ENCODE measurements at places on chromosomes 4 and X.
A peak's percentile ranks its signal among the peaks of the same experiment; 100 is the strongest.

DNA sequence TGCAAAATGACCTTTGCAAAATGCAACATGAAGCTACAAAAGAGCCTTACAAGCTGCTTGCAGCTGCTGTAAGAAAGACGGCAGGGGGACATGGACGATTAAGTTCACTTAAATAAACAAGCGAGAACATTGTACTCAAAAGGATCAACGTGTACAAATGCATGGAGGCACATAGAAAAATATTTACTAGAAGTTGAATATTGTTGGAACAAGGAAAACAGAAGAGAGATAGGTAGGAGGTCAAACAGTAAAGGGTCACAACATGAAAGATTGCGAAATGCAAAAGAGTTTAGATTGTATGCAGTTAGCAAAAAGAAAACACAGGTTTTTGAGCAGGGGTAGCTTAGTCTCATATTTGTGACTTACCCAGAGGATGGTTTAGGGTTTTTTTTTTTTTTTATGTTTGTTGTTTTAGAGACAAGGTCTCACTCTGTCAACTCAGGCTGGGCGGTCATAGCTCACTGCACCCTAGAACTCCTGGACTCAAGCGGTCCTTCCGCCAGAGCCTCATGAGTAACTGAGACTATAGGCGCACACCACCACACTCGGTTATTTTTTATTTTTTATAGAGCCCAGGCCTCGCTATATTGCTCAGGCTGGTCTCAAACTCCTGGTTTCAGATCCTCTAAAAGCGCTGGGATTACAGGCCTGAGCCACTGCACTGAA, 1.4 kb upstream of the PHF8 start:
- DNase-seq, result peak; percentile 38

GRCh38 chrX:110276778-110277177, 41.1 kb downstream of the AMMECR1 start:
- no peak for DNase-seq

DNA sequence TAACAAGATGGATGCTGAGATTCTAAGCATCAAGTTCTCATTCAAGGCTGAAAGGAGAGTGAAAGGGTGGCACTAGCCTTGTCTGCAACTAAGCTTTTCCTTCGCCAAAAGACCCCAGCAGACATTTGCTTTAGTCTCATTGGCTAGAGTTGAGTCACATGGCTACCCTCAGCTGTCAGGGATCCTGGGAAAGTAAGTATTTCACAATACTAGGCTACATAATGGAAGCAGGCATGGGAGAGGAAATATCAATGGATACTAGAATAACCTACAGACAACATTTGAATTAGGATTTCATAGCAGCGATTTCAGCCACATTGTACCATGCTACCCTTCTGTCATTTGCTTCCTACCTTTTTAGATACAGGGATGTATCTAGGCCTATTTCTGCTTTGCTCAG, 29.1 kb downstream of the MAOA start:
- no peak for DNase-seq

- no peak for DNase-seq
These were observed 356.7 kb upstream of the DIPK2B start for GRCh38 chrX:45557387-45557786.

DNA sequence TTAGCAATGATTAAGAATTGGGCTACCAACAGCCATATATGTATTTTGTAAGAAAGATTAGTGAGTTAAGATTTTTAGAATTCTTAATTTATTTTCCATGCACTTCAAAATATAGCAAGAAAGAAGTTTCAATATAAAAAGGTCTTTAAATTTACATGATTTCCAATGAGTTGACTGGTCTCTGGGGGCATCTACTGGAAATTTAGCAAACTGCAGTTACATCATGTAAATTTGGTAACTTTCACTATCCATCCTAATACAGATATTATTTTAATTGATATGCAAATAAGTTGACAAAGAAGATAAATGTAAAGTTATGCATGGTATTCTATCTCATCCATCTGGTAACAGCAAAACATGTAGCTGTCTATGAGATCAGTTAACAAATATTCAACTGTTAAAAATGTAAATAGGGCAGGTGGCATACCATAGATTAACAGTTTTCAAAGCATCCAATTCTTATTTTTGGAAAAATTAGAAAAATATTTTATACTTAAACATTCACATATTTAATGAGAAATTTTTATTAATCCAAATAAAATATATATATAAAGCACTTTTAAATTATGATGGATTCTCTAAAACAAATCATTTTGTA, 29.1 kb downstream of the TTC29 start:
- DNase-seq, result no peak

- no peak for DNase-seq
These were observed 369.4 kb upstream of the CNKSR2 start for GRCh38 chrX:21004835-21005234.

GRCh38 chrX:9788911-9789310, 2.7 kb downstream of the SHROOM2 start:
- DNase-seq, result no peak

DNA sequence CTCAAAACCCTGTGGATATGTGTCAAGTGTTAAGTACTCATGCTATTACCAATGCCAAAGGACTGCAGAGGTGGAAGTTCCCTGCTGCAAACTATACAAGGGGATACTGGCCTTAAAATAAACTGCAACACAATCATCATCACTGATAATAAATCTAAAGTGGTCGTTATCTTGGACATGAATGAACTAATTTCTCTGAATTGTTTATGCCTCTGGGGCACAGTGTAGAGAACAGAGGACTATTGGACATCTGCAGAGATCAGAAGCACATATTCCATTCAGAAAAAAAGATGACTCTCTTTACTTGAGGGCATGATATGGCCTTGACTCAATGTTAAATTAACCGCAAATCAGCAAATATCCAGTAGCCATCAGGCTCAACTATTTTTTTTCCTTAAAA, 542.6 kb upstream of the IGFBP7 start:
- DNase-seq, result no peak

DNA sequence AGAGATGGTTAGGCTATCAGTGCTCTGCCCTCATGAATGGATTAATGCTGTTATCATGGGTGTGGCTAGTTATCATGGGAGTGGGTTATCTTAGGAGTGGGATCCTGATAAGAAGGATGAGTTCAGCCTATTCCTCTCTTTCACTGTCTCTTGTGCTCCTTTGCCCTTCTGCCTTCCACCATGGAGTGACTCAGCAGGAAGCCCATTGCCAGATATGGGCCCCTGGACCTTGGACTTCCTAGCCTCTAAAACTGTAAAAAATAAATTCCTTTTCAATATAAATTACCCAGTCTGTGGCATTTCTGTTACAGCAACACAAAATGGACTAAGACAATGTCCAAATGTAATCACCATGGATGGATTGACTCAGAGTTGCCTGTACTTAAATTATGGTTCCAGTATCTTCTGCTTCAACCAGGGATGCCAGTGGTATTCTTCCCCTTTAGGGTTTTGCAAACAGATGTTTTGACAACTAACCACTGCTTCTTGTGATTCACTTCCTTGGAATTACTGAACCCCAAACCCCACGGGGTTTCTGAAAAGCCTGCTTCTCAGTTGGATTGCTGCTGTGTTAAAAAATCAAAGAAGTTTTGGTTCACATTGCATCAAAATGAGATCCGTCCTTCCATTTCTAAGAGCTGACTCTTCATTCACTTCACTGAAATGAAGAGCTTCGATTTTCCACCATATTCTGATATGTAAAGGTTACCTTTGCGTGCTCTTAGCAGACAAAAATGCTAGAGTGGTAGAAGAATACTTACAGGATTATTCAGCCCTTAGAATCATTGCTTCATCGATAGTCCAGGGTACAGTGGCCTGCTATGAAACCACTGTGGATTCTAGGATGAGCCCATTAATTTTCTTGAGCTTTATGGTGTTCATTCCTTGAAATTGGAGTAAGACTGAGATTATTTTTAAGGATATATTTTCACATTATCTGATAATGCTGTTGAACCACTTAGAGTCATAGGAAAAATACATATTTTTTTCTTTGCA, 107.7 kb downstream of the FRMPD4 start:
- no peak for DNase-seq

- no peak for DNase-seq
These were observed 394.7 kb upstream of the ATOH1 start for GRCh38 chr4:93433840-93434239.

- DNase-seq, result no peak
These were observed 229.6 kb downstream of the FBXO8 start for GRCh38 chr4:174053895-174054294.

DNA sequence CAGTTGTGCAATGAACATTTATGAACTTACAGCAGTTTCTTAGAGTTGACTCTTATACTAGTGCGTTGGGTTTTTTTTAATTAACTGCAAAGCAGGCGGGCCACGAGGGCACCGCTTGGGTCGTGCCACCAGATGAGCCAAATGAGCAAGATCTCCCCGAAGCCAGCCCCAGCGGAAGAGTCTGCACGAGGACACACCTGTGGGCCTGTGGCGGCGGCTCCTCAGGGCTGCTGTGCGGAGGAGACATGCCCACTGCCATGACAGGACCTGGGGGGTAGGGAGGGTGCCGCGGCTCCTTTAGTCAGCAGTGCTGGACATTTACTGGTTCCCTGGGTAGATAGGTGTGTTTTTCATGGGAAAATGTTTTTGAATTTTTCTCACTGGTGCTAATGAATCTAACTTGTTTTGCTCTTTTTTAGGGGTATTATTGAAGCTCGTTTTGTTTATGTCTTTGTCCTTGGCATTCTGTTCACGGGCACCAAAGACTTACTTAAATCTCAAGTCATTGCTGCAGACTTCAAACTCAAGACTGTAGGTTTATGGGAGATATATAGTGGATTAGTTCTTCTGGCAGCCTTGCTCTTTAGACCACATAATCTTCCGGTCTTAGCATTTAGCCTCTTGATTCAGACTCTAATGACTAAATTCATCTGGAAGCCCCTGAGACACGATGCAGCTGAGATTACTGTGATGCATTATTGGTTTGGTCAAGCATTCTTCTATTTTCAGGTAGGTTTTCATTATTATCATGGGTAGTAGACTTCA, 31.2 kb downstream of the PIGG start:
- DNase-seq, result no peak

DNA sequence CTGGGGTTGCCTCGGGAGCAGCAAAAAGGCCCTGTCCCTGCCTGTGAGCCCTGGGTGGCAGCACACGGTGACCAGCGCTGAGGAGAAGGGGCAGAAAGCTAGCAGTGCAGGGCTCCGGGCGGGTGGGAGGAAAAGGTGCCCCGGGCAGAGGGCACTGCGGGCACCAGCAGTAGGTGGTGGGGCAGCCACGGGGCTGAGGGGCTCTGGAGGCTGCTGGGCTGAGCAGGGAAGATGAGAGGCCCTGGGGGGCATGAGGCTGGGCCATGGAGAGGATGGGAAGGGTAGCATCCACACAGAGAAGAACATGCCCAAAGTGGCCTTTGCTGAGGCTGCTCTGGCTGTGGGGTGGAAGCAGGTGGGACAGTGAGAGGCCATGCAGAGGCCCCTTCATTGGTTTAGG, 67.5 kb upstream of the NKX1-1 start:
- DNase-seq, result no peak

GRCh38 chrX:97200454-97200853, 316.7 kb downstream of the RPA4 start:
- no peak for DNase-seq

- no peak for DNase-seq
These were observed 46.0 kb downstream of the USP38 start for GRCh38 chr4:143230683-143231082.

GRCh38 chrX:83008415-83008814, 499.7 kb upstream of the POU3F4 start:
- DNase-seq, result no peak

DNA sequence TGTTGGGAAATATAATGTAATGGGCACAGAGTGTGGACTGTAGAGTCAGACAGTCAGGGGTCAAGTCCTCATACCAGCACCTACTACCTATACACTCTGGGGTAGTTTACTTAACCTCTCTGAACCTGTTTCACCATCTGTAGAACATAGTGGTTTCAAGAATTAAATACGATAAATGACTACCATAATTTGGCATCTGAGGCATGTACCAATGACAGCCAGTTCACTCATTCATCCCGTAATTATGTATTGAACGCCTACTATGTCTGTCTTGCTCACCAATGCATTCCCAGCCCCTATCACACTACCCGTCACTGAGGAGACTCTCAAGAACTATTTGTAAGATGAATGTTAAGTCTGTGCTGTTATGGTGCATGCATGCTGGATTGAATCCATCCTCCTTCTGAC, 2.0 kb upstream of the FGB start:
- DNase-seq, result no peak

- DNase-seq, result no peak
These were observed 14.6 kb downstream of the NPNT start for GRCh38 chr4:105909787-105910281.

- no peak for DNase-seq
These were observed 78.6 kb upstream of the STS start for GRCh38 chrX:7068939-7069367.

DNA sequence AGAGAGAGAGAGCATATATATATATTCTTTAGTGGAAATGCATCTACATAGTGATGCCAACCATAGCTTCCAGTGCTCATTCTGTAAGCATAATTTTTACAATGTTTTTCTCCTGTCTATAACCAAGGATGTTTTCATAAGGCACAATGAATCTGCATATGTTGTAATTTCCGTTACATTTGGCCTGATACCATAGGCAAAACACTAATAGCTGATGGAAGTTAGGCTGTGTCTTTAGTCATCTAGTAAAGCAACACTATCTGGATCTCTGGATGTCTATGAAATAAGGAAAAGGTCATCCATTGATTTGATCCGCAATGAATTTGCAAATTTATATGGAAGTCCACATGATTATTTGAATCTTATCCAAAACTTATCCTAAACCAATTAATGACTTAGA, 8.1 kb downstream of the PCDH7 start:
- DNase-seq, result no peak

- DNase-seq, result no peak
These were observed 381 bp downstream of the TXK start for GRCh38 chr4:48133669-48134068.

DNA sequence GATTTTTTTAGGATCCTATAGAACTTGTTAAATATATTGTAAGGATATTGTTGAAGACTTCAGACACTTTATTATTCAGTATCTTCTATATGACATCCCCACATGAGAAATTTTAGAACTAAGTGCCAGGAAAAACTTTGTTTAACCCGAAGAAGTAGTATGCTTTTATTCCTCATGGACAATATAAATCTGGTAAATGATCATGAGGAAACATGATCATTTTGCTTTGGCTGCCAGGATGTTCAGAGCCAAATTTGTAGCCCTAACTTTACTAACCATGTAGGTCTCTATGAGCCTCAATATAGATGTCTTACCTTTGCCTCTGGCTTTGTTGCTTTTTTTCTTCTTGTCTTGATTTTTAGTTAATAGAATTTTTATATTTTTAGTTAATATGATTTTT, 77.8 kb upstream of the TEX13D start:
- DNase-seq, result no peak
